ENCODE measurements at places on chromosomes 4 and X. TPM values are rescaled to one million over a fixed set of nuclear protein-coding genes. Genes with fewer than 3 reads are reported as not detected.

DNA sequence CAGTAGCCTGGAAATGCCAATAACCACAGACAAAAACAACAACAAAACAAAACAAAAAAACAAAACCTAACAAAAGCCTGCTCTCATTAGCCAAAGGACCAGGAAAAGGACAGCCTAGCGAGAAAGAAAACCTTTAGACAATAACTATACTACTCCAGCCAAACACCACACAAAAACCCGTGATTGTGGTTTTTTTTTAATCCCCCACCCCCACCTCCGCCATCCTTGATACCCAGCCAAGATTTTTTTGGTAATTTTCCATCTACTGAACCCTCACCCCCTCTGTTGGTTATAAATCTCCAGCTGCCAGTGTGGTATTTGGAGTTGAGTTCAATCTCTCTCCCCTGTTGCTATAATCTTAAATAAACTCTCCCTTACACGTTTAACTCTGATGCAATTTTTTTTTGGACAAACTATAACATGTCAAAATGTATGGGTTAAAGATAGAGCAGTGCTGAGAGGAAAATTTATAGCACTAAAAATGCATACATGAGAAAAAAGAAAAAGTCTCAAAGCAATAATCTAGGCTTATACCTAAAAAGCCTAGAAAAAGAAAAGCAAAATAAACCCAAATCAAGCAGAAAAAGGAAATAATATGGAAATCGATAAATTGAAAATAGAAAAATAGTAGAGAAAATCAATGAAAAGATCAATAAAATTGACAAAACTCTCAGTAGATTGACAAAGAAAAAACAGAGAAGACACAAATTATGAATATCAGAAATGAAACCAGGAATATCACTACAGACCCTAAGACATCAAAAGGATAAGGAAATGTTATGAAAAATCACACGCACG is 83.7 kb downstream of the NAT8L start:
- DNase-seq, result no peak
- no peaks in the 10 kb centered on the region for H3K36me3 ChIP-seq
- H3K27ac ChIP-seq, result peak overlapping the region; percentile 75
- no peaks in the 10 kb centered on the region for H3K27me3 ChIP-seq
- no peaks in the 10 kb centered on the region for H3K4me1 ChIP-seq
- H3K4me3 ChIP-seq, result no peak overlapping the region

DNA sequence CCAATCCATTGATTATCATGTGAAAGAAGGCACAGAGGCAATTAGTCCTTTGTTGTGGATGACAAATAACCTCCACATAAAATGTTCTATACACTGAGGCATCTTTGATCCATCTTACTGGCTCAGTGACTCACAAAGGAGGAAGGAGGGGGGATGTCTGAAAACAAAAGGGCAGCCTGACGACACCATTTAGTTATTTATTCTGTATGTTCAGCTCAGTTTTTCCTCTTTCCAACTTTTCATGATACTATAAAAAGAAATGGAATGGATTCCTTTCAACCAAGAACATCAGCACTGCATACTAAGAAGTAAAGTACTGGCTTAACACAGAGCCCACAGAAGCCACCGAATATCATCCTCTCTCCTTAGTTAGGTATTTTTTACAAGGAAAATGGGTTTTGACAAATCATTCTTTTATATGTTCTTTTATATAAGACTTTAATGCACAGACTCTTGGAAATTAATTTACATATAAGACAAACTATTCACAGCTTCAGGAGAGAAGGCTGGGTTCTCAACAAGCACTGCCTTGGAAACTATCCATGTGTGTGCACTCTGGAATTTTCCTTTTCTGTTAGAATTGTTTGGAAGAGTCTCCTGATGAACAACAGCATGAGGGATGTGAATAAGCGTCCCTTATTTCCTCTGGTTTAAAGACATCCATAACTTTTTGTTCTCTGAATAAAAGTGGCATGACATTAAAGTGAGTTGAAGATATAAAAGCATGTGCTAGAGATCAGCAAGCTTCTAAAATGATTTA is 135.6 kb downstream of the TSPAN5 start:
- no peak for DNase-seq
- H3K4me3 ChIP-seq, result no peak overlapping the region
- no peaks in the 10 kb centered on the region for H3K36me3 ChIP-seq
- H3K4me1 ChIP-seq, result no peaks in the 10 kb centered on the region

GRCh38 chr4:128675083-128675482 is 134.4 kb upstream of the JADE1 start:
- H3K4me3 ChIP-seq, result no peak overlapping the region
- no peaks in the 10 kb centered on the region for H3K36me3 ChIP-seq
- H3K27ac ChIP-seq, result no peak overlapping the region
- no peaks in the 10 kb centered on the region for H3K4me1 ChIP-seq

DNA sequence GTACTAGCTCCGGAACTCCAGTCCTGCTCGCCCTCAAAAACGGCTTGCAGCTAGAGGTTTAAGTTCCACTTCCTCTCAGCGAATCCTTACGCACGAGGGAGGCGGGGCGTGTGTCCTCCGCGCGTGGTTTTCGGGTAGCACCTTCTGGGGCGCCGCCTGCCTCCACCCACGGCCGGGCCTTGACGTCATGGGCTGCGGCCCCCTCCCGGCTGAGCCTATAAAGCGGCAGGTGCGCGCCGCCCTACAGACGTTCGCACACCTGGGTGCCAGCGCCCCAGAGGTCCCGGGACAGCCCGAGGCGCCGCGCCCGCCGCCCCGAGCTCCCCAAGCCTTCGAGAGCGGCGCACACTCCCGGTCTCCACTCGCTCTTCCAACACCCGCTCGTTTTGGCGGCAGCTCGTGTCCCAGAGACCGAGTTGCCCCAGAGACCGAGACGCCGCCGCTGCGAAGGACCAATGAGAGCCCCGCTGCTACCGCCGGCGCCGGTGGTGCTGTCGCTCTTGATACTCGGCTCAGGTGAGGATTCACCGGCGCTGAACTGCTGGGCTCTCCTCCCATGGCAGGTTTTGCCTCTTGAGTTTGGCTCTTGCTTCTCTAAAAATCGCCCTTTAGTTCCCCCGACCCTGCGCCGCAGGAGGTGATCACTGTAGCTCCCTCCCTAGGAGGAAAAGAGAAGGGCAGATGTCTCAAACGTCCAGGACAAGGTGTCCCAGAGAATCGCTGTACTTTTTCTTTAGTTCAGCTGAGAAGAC is at the start of gene AREG:
TSS of gene AREG (plus strand) at position 246 of the 752 bp plus-strand sequence. CDS start at position 456, 210 bp downstream.
- H3K4me3 ChIP-seq, result peak within 1 kb of the TSS; percentile 62
- H3K4me1 ChIP-seq, result no peaks in the 10 kb centered on the region
- H3K36me3 ChIP-seq, result no peaks in the 10 kb centered on the region
- H3K27ac ChIP-seq, result peak within 1 kb of the TSS; percentile 89
- no peaks in the 10 kb centered on the region for H3K27me3 ChIP-seq

DNA sequence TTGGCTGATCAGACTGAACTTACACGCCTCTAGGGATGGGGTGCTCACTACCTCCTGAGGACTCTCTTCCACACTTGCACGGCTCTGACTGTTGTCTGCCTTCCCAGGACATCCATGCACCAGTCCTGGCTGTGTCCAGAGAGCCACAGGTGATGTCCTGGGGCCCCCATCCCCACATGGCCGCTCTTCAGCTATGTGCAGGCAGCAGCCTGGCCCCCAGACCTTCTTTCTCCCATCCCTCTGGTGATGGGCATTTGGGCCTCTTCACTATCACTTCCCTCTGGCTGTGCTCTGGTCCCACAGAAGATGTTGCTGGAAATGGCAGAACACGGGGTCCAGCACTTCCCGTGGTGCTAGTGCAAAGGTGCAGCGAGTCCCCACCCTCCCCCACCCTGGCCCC is 40.9 kb upstream of the HMX1 start:
- H3K27me3 ChIP-seq, result no peaks in the 10 kb centered on the region
- no peak overlapping the region for H3K4me3 ChIP-seq
- DNase-seq, result peak; percentile 35
- no peak overlapping the region for H3K27ac ChIP-seq
- H3K4me1 ChIP-seq, result no peaks in the 10 kb centered on the region

DNA sequence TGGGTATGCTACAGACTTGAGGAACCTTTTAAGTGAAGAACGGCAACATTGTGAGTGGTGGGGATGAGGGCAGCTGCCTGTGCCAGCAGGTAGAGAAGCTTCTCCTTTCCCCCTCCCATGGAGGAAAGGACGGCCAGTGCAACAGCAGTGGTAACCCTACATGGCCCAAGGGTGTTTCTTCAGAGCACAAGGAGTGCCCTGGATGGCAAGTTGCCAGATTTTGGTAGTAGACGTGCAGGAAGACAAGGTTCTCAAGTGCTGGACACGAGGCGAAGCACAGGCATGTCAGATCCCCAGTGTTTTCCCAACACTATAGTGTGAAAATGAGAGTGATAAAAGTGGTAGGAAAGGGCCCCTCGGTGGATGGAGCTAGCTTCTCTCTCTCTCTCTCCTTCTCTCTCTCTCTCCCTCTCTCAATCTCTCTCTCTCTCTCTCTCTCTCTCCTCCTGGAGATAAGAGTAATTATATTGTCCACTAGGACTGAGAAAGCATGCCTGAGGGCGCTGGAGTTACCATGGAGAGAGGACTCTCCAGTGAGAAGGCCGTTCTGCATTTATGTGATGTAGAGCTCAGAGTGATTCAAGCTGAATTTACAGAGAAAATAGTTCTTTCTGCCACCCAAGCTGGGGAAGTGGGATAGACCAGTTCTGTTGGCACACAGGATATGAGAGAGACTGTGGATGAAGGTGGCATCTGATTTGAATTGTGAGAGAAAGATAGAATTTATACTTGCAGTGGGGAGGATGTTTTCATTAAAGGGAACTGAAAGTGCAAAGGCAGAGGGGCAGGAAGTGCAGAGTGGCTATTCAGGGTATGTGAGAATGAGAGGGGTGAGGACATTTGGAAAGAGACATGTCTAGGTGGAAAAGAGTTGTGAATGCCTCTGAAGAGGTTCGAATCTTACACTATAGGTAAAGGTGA is 25.7 kb upstream of the TRPC3 start:
- H3K4me1 ChIP-seq, result no peaks in the 10 kb centered on the region
- DNase-seq, result no peak
- no peak overlapping the region for H3K27ac ChIP-seq
- no peaks in the 10 kb centered on the region for H3K36me3 ChIP-seq

GRCh38 chrX:9958183-9958582 is 9.0 kb upstream of the CLDN34 start:
- DNase-seq, result no peak
- no peak overlapping the region for H3K27ac ChIP-seq
- no peak overlapping the region for H3K4me3 ChIP-seq

DNA sequence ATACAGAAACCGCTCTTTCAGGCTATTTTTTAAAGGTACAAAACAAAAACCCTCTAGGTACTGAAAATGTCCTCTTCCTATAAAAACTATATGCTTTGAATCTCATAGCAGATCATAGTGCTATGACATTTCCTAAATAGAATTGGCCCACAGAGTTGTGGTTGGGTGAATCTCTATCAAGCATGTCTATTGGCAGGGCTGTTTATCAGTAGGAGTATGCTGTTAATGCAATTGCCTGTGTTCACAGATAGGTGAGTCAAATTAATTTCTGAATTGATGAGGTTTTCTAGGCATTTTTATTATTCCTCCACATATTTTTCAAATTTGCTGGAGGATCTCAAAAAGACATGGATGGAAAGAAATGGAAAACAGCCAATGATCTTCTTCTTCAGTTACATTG is 73.9 kb downstream of the QRFPR start:
- no peak for DNase-seq
- H3K27ac ChIP-seq, result no peak overlapping the region
- no peak overlapping the region for H3K4me3 ChIP-seq
- H3K27me3 ChIP-seq, result no peaks in the 10 kb centered on the region
- no peaks in the 10 kb centered on the region for H3K4me1 ChIP-seq
- no peaks in the 10 kb centered on the region for H3K36me3 ChIP-seq

GRCh38 chr4:96913441-96914080 is 1073.7 kb downstream of the PDHA2 start:
- H3K4me3 ChIP-seq, result no peak overlapping the region
- DNase-seq, result no peak
- H3K27me3 ChIP-seq, result no peaks in the 10 kb centered on the region
- H3K27ac ChIP-seq, result no peak overlapping the region

GRCh38 chr4:635851-636627 is 10.7 kb downstream of the PDE6B start:
- H3K4me1 ChIP-seq, result no peaks in the 10 kb centered on the region
- H3K36me3 ChIP-seq, result no peaks in the 10 kb centered on the region
- DNase-seq, result no peak
- peaks cover 39% of the 10 kb centered on the region for H3K27me3 ChIP-seq
- H3K4me3 ChIP-seq, result no peak overlapping the region
- H3K27ac ChIP-seq, result no peak overlapping the region

DNA sequence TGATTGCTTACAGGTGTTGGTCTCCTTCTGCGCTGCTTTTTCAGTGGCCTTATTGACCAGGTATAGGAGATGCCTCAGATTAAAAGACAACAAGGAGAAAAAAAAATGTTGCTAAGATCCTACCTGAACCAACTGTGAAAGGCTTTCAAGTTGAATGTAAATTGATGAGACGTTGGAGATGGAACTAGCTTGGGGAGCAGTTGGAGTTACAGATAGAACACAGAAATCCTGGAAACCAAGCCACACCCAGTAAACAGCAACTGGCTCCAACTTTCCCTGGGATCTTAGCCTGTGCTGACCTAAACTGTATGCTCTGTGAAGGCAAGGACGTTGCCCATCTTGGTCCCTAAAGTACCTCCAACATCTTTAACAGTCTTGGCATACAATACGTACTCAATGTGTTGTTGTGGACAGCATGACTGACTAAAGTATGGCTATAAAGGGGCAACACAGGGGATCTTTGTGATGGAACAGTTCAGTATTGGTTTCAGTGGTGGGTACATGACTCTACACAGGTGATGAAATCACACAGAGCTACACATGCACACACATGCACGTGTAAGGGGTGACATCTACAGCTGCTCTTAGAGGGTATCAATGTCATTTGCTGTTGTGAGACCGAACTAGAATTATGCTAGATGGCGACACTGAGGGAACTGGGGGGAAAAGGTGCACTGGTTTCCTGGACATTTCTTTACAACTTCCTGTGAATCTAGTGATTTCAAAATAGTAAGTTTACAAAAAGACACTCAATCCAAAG is 22.3 kb downstream of the GAB3 start:
- no peak overlapping the region for H3K4me3 ChIP-seq
- H3K27ac ChIP-seq, result peak overlapping the region; percentile 65
- H3K4me1 ChIP-seq, result no peaks in the 10 kb centered on the region
- no peaks in the 10 kb centered on the region for H3K27me3 ChIP-seq
- H3K36me3 ChIP-seq, result no peaks in the 10 kb centered on the region
- no peak for DNase-seq

DNA sequence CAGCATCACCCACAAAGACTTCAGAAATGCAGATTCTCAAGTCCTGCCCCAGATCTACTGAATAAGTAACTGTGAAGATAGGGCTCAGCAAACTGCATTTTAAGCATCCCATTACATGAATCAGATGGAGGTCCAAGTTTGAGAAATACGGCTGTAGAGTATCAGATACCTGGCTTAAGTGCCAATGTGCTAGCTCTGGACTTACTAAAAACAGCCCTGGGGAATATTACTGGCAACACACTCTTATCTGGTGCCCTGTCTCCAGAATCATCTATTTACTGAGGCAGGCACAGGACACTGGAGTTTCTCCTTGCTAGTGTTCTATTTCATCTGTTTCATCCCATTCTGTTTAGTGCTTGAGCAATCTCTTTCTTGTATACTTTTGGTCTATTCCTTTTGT is 105.1 kb downstream of the SPOCK3 start:
- no peaks in the 10 kb centered on the region for H3K36me3 ChIP-seq
- H3K4me1 ChIP-seq, result no peaks in the 10 kb centered on the region
- no peak overlapping the region for H3K4me3 ChIP-seq
- no peaks in the 10 kb centered on the region for H3K27me3 ChIP-seq
- H3K27ac ChIP-seq, result no peak overlapping the region

The CLCN4 gene
- total RNA-seq, result 3.7 TPM

The FAM9B gene
- total RNA-seq, result not detected

The TMPRSS11B gene
- total RNA-seq, result not detected

The CFAP99 gene
- total RNA-seq, result 2.0 TPM

The TACC3 gene
- 4.9 TPM for total RNA-seq

The POF1B gene
- total RNA-seq, result 19.5 TPM

The FAAH2 gene
- 0.64 TPM for total RNA-seq

Measured in breast epithelium (tissue), 4 donors.